ENCODE measurements at places on chromosomes 7 and 10.

DNA sequence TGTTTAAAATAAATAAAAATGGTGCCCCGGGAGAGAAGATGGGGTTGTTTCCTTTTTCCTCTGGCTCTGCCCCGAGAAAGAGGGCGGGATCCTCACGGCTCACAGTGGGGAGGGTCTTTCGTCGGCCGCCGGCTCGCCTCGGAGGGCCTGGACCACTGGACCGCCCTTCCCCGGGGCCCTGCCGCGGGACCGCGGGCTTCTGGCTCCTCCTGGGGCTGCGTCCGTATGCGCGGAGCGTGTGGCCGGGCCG lies 3.5 kb upstream of the IGF2BP3 start:
- no peak for DNase-seq

GRCh38 chr7:38554586-38554985 lies 76.6 kb downstream of the AMPH start:
- no peak for DNase-seq

GRCh38 chr7:75996476-75996875 lies 2.1 kb upstream of the TMEM120A start:
- DNase-seq = no peak

DNA sequence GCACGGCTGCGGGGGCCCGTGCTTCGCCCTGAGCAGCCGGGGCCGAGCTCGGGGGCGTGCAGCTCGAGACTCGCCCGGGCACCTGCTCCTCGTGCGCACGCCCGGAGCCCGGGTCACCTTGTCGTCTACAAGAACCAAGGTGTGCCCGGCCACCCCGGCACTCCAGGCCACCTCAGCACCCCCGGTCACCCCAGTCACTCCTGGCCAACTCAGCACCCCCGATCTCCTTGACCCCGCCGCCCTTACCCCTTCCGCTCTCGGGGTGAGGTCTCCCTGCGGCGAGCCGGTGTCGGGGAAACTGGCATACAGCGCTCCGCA lies 268 bp upstream of the IGFBP3 start:
- DNase-seq = no peak

- no peak for DNase-seq
Measured at GRCh38 chr7:28630350-28630749, 218.0 kb downstream of the CREB5 start.

- DNase-seq = peak; percentile 33
Measured at GRCh38 chr7:99997545-99998137, 17.8 kb upstream of the ZKSCAN1 start.

DNA sequence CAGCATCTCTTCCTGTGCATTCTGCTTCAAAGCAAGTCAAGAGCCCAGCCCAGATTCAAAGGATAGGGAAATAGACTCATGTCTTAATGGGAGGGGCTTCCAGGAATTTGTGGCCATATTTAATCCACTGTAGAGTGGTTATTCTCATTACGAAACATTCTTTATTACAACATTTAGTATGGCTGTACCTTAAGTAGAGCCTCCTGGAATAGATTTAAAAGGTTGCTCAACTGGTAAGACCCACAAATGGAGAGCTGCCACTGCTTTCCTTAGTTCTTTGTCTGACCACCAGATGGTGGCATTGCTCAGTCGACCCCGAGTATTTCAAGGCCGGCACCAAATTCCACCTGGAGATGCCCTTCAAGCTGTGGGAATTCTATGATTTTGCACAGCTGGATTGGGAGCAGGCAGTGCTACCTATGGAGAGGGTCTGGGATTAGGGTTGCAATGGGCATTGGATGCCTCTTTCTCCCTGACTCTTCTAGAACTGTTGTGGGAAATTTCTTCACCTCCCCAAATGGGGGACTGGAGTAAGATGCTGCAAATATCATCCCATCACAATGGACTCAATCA lies 102.2 kb downstream of the RBM20 start:
- DNase-seq = peak; percentile 24

DNA sequence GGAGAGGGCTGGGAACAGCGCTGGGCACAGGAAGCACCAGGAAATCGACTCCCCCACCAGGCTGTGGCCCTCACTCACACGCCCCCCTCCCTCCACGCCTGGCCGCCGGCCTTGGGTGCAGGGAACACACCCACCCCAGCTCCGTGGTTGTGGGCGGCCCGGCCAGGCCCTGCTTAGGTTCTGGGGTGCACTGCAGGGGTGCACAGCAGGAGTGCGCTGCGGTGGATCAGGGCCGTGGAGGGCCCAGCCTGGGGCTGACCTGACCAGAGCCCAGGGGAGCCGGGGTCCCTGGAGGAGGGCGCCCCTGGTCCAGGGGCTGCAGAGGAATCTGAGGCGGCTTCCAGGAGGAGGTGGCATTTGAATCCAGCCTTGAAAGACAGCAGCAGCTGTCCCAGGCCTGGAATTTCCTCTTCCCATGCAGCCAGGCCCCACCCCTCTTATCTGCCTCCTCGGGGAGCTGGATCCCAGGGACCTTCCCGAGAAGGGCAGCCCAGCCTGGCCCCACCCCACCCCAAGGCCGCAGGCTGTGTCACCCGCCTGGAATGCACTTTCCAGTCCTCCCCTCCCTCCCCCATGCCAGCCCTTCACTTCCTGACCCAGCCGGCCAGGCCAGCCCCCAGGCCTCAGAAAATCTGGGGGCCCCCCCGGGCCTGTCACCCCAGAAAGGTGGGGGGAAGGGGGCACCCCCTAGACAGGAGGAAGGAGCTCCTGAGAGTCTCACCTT lies 18.4 kb upstream of the PDGFA start:
- DNase-seq = no peak

- DNase-seq = no peak
Measured at GRCh38 chr7:6022707-6023106, 8.5 kb upstream of the ANKRD61 start.

DNA sequence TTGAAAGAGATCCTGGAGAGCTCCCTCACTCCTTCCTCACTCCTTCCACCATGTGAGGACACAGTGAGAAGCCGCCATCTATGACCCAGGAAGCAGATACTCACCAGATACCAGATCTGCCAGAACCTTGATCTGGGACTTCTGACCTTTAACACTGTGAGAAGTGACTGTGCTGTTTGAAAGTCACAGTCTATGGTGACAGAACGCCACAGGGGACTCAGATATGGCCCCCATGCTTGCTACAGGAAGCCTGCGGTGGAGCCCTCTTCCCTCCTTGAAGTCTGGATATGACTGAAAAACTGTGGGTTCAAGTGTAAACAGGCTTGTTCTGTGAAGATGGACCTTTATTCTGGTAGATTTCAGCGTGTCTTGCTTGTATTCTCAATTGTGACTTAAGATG lies 297.8 kb downstream of the KLF6 start:
- DNase-seq = no peak

DNA sequence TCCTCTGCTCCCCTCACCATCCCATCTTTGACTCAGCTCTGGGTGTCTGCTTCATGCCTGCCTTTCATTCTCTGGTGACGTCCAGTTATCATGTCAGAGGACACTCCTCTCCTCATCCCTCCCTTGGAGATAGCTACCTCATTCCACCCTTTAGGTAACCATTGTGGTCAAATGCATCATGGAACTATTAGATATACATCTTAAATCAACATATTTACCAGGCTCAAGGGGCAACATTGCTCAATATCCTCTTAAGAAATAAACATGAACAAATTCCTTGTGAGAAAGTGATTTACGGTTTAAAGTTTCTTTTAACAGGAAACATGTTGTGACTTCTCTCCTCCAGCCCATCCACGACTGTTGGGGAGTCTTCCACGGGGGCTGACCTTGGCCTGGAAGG lies 511.6 kb upstream of the IGFBP3 start:
- no peak for DNase-seq

GRCh38 chr7:43479042-43479441 lies 103.9 kb upstream of the STK17A start:
- DNase-seq = no peak

GRCh38 chr7:2523941-2524807 lies 4.6 kb downstream of the LFNG start:
- DNase-seq = no peak

DNA sequence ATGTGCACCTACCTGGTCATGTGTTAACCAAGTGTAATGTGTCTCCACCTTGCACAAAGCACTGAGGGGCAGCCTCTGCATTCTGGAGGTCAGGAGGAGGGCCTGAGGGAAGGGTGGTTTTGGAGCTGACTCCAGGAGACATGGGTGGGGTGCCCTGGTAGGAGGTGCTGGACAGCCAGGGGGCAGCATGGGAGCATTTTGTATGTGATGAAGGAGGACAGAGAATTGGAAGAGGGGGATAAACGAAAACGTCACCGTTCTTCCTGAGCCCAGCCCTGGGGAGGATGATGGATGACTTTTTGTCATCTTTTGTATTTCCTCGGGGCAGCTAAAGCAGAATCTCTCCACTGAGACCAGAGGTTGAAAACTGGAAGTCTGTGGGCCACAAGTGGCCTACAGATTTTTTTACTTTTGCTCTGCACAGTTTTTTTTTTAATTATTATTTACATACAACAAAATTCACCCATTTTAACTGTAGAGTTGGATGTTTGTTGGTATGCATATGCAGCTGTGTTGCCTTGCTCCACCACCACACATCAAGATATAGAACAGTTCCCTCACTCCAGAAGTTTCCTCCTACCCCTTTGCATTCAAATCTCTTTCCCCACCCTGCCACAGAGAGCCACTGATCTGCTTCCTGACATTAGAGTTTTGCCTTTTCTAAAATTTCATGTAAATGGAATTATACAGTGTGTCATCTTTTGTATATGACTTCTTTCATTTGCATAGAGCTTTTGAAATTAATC lies 242.5 kb downstream of the VTI1A start:
- DNase-seq = no peak

DNA sequence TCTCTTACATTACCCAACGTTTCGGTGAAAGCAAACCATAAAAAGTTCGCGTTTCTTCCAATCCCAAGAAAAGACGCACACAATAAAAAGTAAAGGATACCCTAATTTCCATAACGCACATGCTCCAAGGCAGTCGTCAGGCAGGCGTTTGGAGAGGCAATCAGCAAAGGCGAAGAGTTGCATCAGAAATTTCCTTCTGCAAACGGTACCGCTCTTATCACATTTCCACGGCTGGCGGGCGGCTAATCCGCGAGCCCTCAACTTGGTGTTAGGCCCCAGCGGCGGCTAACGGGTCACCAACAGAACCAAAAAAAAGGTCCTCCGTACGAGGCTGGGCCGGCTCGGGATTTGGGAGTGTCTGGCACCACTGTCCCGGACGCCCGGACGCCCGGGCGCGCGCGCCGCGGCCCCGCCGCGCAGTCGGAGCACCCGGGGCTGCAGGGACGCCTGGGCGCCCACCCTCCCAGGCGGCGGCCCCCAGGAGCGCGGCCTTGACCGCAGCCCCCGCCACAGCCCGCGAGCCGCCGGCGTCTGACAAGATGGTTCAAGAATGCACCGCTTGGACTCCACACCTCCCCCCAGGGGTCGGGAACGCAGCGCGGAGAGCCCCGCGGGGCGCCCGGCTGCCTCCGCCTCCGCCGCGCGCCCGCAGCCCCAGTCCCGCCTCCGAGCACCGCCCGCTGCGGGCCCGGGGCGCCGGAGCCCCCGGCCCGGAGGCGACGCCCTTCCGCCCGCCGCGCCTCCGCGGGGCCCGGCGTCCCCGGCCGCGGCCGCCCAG lies 9.8 kb upstream of the GRB10 start:
- DNase-seq = no peak

- no peak for DNase-seq
Measured at GRCh38 chr7:71691538-71691937, 559.6 kb downstream of the GALNT17 start.

DNA sequence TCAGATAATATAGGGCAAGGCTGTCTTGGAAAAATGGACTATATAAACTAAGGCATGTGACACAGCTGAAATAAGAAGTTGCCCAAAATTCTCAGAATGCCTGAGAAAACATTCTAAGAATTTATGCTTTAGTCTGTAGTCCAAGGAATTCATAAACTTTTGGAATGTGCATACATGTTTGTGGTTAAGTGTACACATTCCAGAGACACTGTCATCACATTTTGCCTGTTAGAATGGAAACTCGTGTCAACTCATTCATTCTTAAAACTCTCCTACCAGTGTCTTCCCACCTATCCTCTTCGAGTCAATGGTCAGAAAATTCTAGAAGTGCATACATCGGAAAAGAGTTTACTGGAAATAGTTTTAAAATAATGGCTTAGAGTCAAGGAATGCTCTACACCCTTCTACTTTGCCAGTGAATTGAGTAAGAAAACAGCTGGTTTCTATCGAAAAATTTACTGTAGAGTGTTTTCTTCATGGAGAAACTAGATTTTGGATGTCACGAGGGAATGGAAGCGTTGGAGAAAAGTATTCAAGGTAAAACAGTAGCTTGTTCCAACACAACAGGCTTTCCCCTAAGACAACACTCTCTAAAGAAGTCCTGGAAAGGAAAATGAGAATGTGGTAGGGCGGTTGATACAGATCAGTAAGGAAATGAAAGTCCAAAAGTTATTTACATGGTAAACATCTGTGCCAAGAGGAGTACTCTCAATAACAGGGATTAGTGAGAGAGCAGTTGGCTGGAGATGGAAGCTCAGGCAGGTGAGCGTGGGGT lies 1177.6 kb upstream of the C7orf33 start:
- no peak for DNase-seq

GRCh38 chr7:8271960-8272359 lies 10.0 kb upstream of the ICA1 start:
- no peak for DNase-seq

DNA sequence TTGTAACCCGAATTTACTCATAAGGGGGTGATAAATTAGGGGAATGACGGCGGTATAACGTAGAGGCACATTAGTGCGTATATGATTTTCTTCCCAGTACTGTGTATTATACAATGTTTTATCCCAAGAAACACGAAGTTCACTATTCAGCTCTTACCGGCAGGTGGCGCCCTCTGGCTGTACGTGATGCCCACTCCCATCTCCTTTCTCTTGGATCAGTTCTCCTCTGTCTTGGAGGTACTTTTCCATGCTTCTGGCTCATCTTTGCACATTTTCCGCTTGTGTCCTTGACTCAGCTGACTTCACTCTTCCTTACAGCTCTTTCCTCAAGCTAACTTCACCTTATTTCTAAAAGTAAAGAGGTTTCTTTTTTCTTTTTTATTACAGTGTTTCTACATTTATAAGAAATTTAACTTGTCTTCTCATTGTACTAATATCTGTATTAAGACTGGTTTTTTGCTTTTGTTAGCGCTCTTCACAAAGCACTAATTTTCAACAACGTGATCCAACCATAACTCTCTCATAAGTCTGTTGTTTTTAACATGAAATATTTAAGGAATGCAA lies 21.3 kb downstream of the TMEM176B start:
- DNase-seq = peak; percentile 45

DNA sequence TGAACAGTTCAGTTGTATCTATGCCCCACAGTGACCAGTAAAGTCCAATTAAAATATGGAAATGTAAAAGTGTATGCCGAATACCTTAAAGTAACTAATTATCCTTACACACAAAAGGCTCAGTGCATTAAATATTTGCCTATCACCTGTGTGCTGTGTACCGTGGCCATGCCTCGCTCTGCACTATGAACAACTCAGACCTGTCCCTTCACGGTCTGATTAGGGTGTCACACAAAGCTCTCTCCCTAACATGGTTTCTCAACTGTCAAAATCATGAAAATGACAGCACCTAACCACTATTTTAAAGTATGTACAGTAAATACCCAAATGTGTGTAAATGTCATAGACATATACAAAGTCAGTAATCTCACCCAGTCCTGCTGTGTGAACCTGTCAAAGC lies 43.1 kb downstream of the STK17A start:
- DNase-seq = no peak
